ENCODE measurements at places on chromosomes 3 and 15. TPM values are rescaled to one million over a fixed set of nuclear protein-coding genes. Genes with fewer than 3 reads are reported as not detected.

GRCh38 chr15:100696452-100696851, 94.1 kb downstream of the ASB7 start:
- DNase-seq, result no peak

ARHGAP31 gene
- 14.6 TPM for total RNA-seq

TBL1XR1 gene
- 100 TPM for total RNA-seq

ANKRD34C gene
- not detected for total RNA-seq

GRCh38 chr3:64417816-64418215, 192.6 kb upstream of the PRICKLE2 start:
- peak; percentile 71 for DNase-seq

DNA sequence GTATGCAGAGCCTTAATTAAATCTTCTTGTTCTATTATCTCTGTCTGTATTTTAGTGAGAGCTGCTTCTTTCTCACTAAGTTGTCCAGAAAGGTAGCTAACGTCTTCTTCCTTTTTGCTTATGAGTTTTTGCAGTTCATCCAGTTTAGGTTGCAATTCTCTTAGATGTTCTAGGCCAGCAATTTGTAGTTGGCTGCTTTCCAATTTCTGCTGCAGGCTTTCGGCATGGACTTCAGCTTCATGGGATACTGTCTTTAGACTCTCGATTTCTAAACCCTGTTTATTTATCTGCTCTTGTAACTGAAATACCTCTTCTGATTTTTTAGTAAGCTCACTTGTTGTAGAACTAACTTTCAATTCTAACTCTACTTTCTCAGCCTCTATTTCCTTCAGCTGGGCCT, 35.5 kb upstream of the HCLS1 start:
- no peak for DNase-seq

TIMP4 gene
- total RNA-seq, result 2.2 TPM

SMCO1 gene
- total RNA-seq, result not detected

SPINT1 gene
- 3.8 TPM for total RNA-seq

GRCh38 chr3:113531826-113532697, at the start of gene SIDT1:
Gene SIDT1, plus strand, starts transcription at chr3:113532555. Its CDS starts 467 bp downstream, at chr3:113533022.
- DNase-seq, result peak; percentile 48

DNA sequence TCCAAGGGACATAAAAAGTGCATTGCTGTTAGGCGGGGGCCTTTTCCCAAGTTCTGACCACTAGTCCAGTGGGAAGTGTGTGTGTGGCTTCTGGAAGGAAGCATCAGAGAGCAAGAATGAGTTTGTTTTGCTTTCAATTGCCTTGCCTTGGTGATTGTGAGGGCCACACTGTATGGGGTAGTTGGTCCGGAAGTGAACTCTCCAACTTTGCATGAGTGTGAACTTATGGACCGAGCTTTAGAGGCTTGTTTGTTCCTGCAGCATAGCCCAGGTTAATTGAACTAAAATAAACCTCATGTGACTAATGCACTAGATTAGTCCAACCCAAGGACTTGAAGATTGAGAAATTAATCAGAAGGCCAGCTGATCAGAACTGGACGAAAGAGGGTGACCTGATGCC, 171.7 kb downstream of the NR2F2 start:
- no peak for DNase-seq

CHRM5 gene
- 0.36 TPM for total RNA-seq

SAMMSON gene
- not detected for total RNA-seq

LRRK1 gene
- total RNA-seq, result 7.1 TPM

GRCh38 chr15:63972801-63973200, 73.5 kb downstream of the DAPK2 start:
- no peak for DNase-seq

DNA sequence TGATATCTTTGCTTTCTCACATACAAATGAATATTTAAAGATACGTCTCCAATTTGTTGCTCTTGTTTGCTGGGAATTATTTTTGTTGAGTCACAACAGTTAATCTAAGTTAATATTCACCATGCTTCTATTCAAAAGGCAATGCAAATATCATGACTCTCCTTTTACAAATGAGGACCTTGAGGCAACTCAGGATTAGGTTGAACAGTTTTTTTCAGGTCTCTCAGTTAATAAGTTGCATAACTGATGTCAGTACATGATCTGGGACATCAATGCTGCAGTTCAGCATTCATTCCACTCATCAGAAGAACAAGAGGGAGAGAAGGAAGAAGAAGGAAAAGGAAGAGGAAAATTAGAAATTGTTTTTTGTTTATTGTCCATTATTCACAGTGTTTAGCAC, 781 bp upstream of the NAALADL2 start:
- no peak for DNase-seq

GRCh38 chr3:53486961-53487654, 7.3 kb upstream of the CACNA1D start:
- DNase-seq, result no peak

ERICH6 gene
- not detected for total RNA-seq

GRCh38 chr15:66756295-66756694, 54.3 kb downstream of the SMAD6 start:
- no peak for DNase-seq

DNA sequence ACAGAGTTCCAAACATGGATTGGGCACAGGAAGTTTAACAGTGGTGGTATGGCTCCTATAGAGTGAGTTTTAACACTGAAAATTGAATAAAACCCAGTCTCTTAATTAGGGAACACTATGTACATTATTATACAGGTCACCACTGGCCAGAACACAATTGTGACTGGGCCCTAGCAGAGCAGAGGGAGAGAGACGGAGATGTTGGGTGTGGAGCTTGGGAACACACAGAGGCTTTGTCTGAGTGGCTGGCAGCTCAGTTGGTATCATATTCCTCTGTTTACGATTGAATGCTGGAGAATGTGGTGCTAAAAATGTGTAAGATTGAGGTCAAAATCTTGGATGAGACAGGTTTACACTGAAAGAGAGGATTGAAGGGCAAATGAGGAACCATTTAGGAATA, 6.8 kb upstream of the MOBP start:
- no peak for DNase-seq

- no peak for DNase-seq
Measured at GRCh38 chr3:71099997-71100719, 483.4 kb downstream of the FOXP1 start.

DNA sequence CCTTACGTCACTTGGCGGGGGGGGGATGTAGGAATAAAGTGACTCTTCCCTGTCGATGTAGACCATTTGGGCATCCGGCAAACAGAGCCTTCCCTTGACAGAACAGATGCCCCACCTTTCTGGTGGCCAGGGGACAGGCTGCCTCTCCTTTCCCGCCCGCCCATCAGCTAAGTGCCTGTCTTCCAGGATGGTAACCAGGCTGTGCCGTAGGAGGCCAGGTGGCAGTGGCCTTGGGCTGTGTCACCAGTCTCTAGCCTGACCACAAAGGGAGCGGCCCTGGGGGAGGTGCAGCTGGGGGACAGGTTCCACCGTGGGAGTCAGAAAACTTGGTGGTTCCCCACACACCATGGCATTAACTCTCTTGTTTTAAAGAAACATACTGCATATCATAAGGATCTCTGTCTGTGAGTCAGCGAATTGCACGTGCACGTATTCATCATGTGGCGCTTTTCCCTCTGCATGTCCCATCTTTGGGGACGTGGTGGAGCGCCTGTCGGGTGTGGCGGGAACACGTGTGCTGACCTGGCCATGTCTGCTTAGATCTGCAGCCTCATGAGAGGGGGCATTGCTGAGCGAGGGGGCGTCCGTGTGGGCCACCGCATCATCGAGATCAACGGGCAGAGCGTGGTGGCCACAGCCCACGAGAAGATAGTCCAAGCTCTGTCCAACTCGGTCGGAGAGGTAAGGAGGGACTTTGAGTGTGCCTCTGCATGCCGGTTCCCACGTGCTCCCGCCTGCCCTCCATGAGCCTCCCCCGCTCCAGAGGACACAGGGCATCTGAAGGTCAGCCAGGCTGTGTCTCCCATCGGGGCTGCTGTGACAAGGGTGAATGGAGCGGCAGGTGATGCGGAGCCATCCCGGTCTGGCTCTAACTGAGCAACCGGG, 156.0 kb downstream of the NSMCE3 start:
- no peak for DNase-seq

GRCh38 chr3:110324171-110324705, 747.4 kb upstream of the NECTIN3 start:
- no peak for DNase-seq

DNA sequence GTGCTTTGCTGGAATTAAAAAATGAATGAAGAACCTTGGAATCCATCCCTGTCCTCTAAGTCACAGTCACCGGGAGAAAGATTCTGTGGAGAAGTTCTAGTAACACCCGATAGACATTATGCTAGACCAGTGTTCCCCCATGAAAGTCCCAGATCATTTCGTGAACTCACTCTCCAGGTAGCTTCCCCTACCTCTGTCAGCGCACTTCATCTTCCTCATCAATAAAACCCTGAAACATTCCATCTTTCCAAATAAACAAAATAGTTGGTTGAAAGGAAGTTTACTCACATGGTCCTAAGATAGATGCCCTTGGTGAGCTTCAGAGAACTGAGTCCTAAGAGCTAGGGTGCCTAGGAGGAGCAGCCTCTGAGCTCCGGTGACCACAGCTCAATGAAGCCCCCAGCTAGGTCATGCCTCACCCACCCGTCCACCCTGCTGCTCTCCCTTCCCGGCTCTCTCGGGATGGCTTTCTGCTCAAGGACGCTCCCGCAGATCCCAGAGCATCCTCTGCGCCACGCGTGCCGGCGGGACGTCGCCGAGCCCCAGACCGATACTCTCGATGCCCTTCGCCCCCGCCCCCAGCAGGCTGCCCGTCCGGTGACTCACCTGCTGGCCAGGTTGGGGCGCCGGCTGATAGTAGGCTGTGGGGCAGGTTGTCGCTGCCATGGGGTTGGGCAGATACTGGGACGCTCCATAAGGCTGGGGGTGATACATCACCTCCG, 776 bp downstream of the VGLL3 start:
- peak; percentile 60 for DNase-seq

DNA sequence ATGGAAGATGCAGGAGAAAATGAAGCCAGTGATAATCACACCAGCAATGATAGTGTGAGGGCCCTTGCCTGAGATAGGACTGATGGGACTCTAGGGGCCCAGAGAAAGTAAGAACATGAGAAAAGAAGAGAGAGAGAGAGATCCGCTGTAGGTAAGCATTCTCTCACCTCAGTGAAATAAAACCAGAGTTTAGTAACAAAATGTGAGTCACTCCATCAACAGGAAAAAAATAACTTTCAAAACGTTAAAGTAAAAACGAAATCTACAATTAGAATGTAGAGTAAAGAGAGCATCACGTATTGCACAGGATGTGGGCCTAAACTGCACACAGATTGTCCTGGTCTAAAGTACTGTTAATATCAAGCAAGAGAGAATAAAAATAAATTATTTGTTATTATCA, 6.8 kb upstream of the PRSS50 start:
- DNase-seq, result no peak

CFAP92 gene
- total RNA-seq, result not detected
